ENCODE measurements at places on chromosomes 2 and 18.

DNA sequence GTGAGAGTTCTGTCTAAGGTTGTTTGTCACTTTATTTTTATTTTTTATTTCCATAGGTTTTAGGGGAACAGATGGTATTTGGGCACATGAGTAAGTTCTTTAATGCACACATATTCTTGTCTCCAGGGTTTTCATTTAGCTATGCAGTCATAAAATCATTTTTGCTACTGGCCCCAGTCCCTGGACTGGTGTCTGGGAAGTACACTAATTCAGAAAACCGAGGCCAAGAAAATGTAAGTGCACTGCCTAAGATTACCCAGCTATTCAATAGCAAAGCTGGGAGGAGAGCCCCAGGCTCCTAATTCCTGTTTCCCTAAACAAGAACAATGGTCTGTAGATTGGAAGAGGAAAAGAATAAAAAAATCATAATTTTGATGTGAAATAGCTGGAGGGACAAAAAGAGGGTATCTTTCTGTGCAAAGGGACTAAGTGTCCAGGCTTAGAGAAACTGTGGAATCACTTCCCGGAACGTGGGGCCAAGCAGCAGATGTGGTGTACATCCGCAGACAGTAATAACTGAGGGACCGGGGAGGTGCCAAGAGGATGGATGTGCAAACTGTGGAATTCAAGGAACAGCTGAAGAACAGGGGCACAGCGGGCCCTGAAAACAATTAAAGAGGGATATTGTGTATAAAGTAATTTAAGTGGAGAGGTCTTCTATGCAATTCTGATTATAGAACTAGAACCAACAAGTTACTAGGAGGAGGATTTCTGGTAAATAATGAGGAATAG lies 236.3 kb downstream of the ACKR3 start:
- DNase-seq = no peak

DNA sequence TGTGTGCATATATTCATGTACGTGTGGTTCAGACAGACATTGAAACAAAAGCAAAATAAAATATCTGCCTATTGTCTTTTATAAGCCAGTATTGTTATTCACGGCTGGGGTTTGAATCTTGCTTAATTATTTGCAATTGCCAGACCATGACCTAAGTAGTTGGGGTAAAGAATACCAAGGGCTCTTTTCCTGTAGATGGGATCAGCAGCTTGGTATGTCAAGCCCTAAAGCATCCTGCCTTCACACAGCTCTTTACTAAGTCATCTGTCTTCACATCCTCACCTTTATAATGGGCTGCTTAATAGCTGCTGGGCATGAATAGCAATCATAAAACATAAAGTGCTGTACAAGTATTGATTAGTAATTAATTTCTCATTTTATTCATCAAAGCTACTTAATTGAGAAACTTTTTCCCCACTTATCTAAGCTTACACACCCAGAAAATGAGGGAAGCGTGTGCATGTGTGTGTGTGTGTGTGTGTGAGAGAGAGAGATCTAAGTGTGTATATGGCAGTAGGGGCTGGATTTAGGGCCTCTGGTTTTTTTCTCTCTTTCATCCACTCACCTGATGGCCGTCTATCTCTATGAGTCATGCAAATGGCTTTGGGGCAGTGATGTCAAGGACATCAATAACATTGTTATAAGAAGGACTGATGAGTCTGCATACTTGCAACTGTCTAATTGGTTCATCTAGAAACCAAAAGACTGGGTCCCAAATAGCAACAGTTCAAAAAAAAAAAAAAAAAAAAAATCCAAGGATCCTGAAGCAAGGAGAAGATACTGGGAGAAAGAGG lies 244.1 kb upstream of the TNP1 start:
- DNase-seq = no peak

DNA sequence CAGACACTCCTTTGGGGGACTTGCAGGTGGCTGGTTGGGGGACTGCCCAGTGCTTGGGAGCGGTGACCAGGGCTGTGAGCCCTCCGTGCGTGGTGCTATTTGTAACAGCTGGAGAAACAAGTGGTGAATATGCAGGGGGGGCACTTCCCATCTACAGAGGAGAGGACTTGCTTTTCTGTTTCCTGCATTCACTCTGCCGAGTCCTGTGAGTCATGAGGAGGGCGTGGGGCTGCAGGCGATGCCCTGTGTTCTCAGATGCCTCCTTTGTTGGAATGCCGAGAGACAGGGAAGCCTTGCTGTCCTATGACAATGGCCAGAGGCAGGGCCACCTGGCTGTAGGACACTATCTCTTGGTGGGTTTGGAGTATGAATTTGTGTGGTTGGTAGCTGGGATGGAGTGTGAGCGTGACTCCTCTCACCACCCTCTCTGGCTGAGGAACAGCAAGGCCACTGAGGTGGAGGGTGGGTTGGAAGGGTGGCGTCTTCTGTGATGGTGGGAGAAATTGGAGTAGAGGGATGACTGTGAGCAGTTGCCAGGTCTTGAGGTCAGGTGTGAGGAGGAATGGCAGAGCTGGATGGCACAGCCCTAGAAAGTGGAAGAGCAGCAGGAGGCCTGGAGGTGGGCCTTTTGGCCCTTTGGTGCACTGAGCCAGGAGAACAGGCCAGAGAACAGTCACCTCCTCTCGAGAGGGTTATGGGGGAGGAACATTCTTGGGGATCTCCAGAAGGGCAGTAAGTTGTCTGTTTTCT lies 24.3 kb downstream of the FHOD3 start:
- no peak for DNase-seq

DNA sequence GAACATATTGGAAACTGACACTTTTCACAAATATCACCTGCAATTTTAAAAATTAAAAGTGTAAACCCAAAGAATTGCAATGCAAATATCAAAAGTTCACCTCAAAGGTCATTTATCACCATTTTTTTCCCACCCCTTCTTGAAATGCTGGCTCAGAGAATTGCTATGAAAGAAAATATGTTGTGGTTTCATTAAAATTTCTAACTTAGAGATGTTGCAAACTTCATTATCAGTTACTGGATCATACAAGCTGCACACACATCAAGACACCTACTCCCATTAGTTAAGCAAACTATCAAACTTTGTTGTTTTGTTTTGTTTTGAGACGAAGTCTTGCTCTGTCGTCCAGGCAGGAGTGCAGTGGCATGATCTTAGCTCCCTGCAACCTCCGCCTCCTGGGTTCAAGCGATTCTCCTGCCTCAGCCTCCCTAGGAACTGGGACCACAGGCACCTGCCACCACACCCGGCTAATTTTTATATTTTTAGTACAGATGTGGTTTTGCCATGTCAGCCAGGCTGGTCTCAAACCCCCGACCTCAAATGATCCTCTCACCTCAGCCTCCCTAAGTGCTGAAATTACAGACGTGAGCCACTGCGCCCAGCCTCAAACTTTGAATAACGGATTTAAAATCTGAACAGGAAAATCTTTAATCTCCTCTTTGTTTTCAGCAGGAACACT lies 37.0 kb downstream of the STK39 start:
- no peak for DNase-seq

DNA sequence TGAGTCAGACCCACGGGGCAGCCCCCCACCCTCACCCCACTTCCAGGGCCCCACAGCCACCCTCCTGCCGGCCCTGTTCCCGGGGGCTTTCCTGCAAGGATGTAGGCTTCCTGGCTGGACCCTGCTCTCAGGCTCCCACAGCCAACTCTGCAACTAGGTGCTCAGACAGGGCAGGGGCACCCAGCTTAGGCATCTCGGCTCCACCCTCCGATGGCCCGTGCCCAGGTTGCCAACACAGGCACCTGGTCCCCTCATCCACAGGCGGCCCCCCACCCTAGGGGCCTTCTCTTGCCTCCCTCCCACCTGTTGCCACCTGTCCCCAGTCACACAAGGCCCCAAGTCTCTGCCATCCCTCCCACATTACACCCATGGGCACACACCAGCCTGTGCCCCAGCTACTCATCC lies 34.6 kb downstream of the HS6ST1 start:
- DNase-seq = no peak

DNA sequence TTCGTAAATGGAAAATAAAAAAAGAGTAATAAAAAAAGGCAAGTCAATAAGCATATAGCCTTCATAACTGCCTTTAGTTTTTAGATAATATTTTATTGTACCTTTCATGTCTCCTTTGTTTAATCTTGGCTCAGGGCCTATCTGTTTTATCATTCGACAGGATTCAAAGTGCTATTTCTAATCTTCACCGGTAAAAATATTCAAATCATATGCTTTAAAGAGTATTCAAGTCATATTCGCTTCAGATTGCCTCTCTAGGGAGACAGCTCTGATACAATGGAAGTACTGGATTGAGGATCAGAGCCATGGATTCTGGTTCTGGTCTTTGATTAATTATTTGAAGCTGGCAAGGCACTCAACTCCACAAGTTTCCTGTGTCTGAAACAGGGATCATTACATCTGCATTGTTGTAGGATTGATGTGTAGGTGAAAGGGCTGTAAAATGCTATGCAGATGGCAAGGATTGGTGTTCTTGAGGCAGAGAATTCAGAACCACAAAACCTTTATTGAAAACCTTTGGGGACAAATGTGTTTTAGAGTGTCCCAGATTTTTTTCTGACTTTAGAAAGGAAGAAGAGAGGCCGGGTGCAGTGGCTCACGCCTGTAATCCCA lies 84.3 kb upstream of the RAPH1 start:
- DNase-seq = no peak

DNA sequence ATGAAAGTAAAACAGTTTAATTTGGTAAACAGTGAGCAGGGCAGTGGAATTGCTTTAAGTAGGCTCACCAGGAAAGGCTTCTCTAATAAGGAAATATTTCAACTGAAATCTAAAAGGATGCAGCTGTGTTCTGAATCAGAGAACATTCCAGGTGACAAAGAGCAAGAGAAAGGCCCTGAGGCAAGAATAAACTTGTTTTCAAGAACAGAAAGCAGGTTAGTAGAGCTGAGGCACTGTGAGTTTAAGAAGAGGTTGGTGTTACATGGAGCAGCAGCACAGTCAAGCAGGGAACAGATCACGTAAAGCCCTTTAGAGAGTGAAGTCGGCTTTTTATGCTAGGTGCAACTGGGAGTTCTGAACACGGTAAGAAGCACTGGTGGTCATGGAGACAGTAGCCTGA lies 57.0 kb upstream of the SCN1A start:
- no peak for DNase-seq

- DNase-seq = no peak
Observed at GRCh38 chr2:224211791-224212190, 172.7 kb upstream of the SERPINE2 start.

DNA sequence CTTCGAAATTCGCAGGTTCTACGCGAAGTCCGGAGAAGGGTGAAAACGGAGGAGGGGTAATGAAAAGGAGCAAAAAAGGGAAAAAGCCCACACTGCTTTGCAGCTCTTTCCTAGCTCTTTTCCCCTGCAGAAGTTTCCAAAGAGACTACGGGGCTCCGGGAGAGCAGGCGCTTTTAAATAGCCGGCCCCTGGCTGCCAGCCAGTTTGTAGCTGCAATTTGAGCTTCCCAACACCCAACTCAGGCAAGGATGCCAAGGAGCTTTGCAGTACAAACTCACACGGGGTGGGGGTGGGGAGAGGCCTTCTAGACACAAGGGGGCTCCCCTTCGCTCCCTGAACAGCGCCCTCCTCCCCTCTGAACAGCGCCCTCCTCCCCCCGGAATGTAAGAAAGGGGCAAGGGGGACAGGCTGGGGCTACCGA lies at the start of gene IGFBP5:
IGFBP5 (minus strand) TSS at position 149 of the 421 bp plus-strand sequence. CDS start 774 bp downstream, outside the sequence.
- DNase-seq = no peak

DNA sequence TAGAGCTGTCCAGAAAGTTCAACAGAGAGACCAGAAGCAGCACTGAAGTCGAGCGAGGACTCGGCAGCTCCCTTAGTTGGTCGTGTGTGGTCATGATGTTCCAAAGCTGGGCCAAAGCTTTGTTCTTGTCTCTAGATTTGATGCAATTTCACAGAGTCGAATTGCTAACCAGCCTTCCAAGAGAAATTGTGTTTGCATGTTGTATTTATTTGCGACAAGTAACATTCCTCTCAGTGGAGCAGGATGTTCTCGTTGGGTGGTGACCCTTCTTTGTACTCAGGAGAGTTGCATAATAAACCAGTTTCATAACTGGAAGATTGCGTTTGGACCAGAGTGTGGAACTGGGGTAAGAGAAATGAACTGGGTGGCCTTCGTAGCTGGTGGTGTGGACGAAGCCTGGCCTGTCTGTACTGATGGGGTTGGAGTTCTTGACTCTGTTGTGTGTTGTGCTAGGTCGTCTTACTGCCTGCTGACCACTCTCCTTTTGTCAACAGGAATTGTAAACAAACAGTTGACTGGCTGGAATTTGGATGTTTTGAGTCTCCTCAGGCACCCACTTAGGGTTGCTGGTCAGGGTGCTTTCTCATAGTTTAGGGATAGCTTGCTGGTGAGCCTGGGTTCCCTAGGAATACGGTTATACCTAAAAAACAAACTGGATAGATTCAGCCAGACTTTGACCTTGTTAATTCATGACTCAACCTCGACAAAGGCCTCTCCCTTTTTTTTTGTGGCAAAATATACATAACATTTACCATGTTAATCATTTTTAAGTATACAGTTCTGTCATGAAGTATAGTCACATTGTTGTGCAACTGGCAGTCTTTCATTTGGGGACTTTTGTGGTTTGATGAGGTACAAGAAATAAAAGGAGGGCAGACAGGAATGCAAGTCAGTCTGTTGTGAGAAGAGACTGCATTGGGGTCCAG lies 28.9 kb upstream of the TOGARAM2 start:
- no peak for DNase-seq

DNA sequence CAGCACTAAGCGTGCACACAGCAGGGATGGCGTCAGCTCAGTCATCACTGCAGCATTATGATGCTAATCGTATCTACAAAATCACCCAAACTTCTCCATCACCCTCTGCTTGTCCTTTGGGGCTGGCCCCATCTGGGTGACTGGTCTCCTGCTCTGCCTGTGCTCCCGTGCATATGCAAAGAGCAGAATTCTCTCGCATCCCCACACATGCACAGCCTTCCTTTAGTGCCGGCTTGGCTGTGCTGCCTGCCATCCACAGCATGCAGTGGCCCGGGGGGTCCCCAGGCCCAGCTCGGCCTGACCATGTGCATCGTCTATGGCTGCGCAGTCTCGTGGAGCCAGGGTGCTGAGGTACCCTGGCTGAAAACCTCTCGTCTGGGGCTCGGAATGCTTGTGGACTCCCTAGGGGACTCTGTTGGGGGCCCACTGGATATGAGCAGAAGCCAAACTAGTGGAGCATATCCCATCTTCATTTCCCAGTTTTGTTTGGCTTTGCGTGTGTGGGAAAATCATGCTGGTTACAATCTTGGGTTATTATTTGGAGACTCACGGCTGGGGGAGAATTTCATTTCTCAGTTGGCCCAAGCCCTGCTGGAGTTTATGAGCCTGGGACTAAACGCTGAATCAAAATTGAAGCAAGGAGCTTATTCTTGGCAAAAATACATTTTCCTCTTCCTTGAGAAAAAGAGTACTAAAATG lies 70.9 kb upstream of the HS6ST1 start:
- DNase-seq = no peak

DNA sequence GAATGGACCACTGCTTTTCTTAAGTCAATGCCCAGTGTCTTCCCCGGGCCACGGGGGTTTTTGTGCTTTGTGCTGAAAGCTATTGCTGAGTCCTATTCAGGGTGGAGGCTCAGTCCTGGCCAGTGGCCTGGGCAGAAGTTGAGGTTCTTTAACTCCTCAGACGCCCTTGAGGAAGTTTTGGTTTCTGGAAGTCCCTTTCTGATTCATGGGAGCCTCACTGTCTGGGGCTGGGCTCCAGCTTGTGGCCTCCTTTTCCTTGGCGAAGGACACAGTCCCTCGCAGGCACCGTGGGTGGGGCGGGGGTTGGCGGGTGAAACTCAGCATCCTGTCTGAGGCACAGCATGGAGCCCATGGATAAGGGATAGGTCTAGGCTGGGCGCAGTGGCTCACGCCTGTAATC lies 465.2 kb upstream of the HS6ST1 start:
- no peak for DNase-seq

- DNase-seq = no peak
Observed at GRCh38 chr2:144462266-144462665, 57.7 kb downstream of the ZEB2 start.

- no peak for DNase-seq
Observed at GRCh38 chr2:65231892-65232477, 4.4 kb downstream of the ACTR2 start.

Data from activated effector memory CD4-positive, alpha-beta T cell treated with Interleukin-2 at 50 U/mL for 16 hours (primary cell).